ENCODE measurements at places on chromosomes 7 and 10.

GRCh38 chr10:10854725-10855124 is 162.9 kb upstream of the CELF2 start:
- DNase-seq, result no peak

DNA sequence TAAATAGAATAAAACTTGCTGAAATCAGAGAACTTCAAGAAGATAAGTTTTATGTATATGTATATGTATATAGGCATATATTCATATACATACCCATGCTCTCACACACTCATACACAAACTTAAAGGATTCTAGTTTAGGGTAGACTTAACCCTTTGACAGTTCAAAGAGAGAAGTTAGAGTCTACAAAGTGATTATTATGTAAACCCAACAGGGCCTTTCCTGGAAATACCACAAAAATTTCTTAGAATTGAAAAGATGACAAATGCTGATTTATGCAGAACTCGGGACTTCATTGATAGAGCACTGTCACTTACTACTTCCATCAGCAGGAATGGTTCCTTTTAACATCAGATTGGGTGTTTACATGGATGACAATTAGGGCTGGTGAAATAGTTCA is 763.5 kb downstream of the AUTS2 start:
- no peak for DNase-seq

DNA sequence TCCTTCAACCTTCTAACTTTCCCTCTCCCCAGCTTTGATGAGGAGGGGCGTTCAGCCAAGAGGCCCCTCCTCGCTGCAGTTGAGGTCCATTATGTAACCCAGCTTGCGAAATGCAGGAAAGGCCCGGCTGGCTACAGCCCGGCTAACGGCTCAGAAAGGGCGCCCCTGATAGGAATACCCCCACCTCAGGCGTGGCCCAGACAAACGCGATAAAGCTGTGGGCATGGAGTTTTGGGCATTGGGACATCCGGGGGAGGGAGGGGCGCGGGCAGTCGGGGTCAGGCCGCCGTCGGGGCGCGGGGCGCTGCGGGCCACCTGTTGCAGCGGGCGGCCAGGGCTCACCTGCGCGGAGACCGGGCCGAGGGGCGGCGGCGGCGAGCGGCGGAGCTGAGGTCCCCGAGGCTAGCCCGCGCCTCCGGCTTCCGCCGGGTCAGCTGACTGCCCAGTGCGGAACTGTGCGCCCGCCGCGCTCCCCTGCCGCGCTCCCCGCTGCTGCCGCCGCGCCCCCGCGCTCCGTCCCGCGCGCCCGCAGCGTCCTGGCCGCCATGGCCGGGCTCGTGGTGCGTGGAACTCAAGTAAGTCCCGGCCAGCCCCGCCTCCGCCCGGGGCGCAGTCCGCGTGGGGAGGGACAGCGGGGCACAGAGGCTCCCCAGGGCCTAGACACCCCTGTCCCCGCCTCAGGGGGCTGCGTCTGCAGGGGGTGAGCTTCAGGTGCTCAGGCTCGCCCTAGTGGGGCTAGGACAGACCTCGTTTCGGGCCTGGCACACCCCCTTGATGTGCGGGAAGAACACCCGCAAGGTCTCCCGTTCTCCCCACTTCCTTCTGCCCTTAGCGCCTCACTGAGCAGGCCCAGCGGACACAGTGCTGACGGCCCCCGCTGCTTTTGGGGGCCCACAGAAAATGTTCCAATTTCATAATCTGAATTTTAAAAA is at the start of gene LRMDA:
Gene LRMDA (plus strand): TSS at position 445 of the 932 bp plus-strand sequence.
- no peak for DNase-seq

DNA sequence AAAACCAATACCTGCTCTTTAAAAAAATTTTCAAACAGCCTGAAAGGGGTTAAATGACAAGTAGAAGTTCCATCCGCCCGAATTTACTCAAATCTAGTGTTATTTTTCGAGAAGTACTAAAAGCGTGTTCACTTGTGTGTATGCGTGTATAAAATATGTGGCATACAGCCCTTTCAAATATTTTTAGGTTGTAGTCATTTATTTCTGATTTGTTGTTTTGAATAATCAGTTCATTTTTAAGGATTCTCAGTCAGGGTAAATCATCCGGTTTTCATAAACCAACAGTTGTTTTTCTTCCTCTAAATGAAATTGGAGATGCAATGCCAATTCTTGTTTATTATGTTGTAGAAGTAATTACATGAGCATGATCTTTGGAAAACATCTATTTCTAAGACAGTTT is 6.9 kb upstream of the SUN1 start:
- DNase-seq, result no peak

GRCh38 chr10:130190737-130191115 is 54.5 kb downstream of the GLRX3 start:
- DNase-seq, result no peak
